ENCODE measurements at places on chromosomes 12 and 14. TPM values are rescaled to one million over a fixed set of nuclear protein-coding genes. Genes with fewer than 3 reads are reported as not detected.

EAPP gene
- 29.8 TPM for total RNA-seq

SSTR1 gene
- not detected for total RNA-seq

GRCh38 chr12:51905471-51906429 lies 1.6 kb upstream of the ACVRL1 start:
- H3K4me3 ChIP-seq = no peak overlapping the region
- H3K36me3 ChIP-seq = no peaks in the 10 kb centered on the region
- no peak overlapping the region for H3K27ac ChIP-seq
- H3K4me1 ChIP-seq = no peaks in the 10 kb centered on the region
- DNase-seq = no peak
- peaks cover 32% of the 10 kb centered on the region for H3K27me3 ChIP-seq

MEG3 gene
- not detected for total RNA-seq

FSCB gene
- total RNA-seq = not detected

DNA sequence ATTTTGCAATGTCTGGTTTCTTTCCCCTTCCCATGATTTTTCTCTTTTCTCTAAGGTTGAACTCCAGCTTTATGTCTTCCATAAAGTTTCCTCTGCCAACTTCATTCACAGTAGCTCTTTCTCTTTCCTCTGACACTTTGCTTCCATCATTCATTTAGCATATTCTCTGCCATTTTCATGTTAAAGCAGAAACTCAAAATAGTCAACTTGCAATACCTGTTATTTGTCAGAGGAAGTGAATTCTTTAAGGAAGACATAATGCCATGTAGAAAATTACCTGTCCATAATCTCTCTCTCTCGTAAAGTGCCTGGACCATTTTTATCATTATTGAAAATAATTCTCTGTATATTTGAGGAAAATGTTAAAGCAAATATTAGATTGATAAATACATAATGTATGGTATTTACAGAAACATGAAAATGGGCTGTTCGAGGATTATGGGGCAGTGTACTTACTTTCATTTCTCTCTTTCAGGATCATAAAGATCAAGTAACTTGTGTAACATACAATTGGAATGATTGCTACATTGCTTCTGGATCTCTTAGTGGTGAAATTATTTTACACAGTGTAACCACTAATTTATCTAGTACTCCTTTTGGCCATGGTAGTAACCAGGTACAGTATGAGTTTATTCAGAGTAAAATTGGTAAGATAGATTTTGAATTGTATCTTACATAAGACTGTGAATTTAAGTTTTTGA lies 12.6 kb downstream of the NEDD1 start:
- no peak overlapping the region for H3K4me3 ChIP-seq
- no peak for DNase-seq
- no peaks in the 10 kb centered on the region for H3K27me3 ChIP-seq
- H3K4me1 ChIP-seq = peaks cover 5% of the 10 kb centered on the region

DNA sequence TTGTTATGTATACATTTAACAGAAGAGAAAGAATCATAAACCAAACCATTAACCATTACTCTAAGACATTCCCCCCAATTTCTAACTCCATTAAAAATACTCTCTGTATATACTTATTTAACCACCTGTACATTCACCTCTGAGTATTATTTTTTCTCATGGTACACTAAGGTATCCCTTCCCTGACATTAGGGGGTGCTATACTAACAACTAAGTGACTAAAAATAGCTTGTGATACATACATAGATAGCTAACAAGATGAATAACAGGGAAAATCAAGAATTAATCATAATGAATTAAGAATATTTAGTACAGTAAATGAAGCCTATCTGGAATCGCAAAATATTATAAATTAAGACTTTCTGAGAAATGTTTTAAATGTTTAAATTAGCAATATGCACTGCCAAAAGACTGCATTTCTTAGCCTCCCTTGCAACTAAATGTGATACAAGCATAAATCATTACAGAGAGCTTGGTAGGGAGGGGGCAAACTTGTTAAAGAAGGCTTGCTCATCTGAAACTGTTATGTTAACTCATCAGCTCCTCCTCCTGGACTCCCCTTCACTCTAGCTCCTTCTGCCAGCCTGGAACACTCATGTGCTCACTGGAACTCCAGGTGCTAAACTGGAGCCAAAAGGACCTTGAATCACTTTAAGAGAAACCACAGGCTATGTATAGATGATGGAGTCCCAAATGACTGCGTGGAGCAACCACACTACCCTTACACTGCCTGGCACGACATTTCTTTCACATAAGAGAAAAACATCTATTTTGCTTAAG lies 14.9 kb downstream of the C2CD5 start:
- DNase-seq = no peak
- no peak overlapping the region for H3K27ac ChIP-seq
- no peak overlapping the region for H3K4me3 ChIP-seq
- H3K36me3 ChIP-seq = peaks cover 42% of the 10 kb centered on the region
- H3K4me1 ChIP-seq = peaks cover 12% of the 10 kb centered on the region
- H3K27me3 ChIP-seq = no peaks in the 10 kb centered on the region

PTCSC3 gene
- not detected for total RNA-seq

GRCh38 chr14:89304972-89305703 lies 111.9 kb downstream of the FOXN3 start:
- no peak overlapping the region for H3K4me3 ChIP-seq
- no peak for DNase-seq
- no peaks in the 10 kb centered on the region for H3K27me3 ChIP-seq
- peaks cover 11% of the 10 kb centered on the region for H3K36me3 ChIP-seq

NPAS3 gene
- total RNA-seq = not detected

RAD51B gene
- 55.5 TPM for total RNA-seq

- peaks cover 5% of the 10 kb centered on the region for H3K27me3 ChIP-seq
- no peaks in the 10 kb centered on the region for H3K36me3 ChIP-seq
- DNase-seq = no peak
- H3K4me3 ChIP-seq = no peak overlapping the region
- no peak overlapping the region for H3K27ac ChIP-seq
- H3K4me1 ChIP-seq = peaks cover 8% of the 10 kb centered on the region
Measured at GRCh38 chr14:68473794-68474193, 319.1 kb downstream of the ZFP36L1 start.

DNA sequence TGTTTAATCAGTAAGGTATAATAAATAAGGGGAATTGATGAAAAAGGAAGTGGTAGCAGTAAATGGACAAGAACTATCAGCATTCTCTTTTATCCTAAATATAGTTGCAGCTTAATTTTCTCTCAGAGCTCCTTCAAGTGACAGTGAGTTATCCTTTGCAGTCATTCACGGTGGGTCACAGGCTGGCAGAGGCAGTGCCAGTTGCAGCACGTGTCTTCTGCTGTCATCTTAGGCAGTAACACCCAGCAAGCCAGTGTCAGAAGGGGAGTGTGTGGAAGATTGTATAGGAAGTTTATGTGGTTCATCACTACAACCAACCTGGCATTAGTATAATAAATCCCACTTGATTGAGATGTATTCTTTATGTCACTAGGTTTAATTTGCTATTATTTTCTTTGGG lies 170.0 kb downstream of the CCDC91 start:
- no peaks in the 10 kb centered on the region for H3K27me3 ChIP-seq
- DNase-seq = no peak
- H3K4me1 ChIP-seq = peaks cover 2% of the 10 kb centered on the region
- peaks cover 7% of the 10 kb centered on the region for H3K36me3 ChIP-seq
- no peak overlapping the region for H3K4me3 ChIP-seq

DNA sequence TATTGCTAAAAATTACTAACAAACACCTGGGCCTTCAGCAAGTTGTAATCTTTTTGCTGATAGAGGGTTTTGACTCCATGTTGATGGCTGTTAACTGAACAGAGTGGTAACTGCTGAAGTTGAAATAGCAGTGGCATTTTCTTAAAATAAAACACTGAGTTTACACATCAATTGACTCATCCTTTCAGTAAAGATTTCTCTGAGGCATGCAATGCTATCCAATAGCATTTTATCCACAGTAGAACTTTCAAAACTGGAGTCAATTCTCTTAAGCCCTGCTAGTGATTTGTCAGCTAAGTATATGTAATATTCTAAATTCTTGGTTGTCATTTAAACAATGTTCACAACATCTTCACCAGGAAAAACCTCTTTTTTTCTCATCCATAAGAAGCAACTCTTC lies 59.5 kb downstream of the CMAS start:
- no peak for DNase-seq

DNA sequence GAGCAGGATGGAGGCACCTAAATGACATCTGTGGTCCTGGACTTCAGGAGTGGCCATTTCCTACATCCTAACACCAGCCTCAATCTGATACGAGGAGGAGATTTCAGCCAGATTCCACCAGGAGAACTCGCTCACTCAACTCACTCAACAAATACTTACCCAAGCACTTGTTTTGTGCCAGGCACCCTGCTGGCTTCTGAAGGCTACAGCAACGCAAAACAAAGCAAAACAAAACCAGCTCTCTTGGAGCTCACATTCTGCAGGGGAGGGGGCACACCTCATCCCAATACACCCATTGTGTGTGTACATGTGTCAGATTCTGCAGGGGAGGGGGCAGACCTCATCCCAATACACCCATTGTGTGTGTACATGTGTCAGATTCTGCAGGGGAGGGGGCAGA lies 144.8 kb downstream of the PIWIL1 start:
- no peaks in the 10 kb centered on the region for H3K27me3 ChIP-seq
- no peaks in the 10 kb centered on the region for H3K4me1 ChIP-seq
- no peak overlapping the region for H3K27ac ChIP-seq

DNA sequence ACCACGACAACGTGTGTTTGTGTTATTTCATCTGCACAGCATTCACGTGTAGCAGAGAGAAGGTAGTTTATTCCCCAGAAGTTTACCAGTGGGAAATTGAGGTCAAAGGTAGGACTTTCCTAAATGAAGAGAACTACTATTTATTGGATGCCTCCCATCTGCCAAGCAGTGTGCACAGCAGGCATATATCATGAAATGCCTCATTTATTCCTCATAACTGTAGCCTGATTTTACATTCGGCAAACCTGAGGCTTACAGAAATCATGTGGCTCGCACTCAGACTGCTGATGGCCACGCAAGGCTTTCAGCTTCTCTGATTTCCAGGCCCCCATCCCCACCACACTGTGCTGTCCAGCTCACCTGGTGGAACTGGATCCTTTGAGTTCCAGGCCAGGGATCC lies 33.5 kb downstream of the NTF3 start:
- H3K27me3 ChIP-seq = no peaks in the 10 kb centered on the region
- H3K36me3 ChIP-seq = no peaks in the 10 kb centered on the region
- H3K4me1 ChIP-seq = no peaks in the 10 kb centered on the region
- no peak overlapping the region for H3K4me3 ChIP-seq

DNA sequence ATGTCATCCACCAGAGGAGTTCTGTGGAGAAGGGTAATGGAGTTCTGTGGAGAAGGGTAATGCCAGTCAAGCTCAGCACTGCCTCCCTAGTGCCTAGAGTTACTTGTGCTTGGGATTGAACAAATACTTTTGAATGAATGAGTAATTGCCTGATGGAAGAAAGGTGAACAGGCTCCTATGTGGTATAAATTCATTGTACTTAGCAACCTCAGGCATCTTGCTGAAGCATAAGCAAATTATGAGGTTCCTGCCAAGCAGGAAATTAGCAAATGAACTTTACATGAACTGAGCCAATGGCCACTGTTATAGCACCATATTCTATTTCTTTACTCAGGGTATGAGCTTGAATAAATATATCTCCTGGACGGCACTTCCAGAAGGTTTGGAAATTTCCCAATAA lies 1047.2 kb downstream of the SLC6A15 start:
- no peaks in the 10 kb centered on the region for H3K36me3 ChIP-seq
- no peak overlapping the region for H3K4me3 ChIP-seq
- H3K4me1 ChIP-seq = no peaks in the 10 kb centered on the region

- no peaks in the 10 kb centered on the region for H3K4me1 ChIP-seq
- no peak overlapping the region for H3K4me3 ChIP-seq
- H3K27ac ChIP-seq = no peak overlapping the region
- no peak for DNase-seq
- H3K36me3 ChIP-seq = peaks cover 2% of the 10 kb centered on the region
Measured at GRCh38 chr14:97554597-97554996, 757.4 kb downstream of the VRK1 start.

ADGRD1 gene
- total RNA-seq = 0.23 TPM

PIANP gene
- not detected for total RNA-seq

DNA sequence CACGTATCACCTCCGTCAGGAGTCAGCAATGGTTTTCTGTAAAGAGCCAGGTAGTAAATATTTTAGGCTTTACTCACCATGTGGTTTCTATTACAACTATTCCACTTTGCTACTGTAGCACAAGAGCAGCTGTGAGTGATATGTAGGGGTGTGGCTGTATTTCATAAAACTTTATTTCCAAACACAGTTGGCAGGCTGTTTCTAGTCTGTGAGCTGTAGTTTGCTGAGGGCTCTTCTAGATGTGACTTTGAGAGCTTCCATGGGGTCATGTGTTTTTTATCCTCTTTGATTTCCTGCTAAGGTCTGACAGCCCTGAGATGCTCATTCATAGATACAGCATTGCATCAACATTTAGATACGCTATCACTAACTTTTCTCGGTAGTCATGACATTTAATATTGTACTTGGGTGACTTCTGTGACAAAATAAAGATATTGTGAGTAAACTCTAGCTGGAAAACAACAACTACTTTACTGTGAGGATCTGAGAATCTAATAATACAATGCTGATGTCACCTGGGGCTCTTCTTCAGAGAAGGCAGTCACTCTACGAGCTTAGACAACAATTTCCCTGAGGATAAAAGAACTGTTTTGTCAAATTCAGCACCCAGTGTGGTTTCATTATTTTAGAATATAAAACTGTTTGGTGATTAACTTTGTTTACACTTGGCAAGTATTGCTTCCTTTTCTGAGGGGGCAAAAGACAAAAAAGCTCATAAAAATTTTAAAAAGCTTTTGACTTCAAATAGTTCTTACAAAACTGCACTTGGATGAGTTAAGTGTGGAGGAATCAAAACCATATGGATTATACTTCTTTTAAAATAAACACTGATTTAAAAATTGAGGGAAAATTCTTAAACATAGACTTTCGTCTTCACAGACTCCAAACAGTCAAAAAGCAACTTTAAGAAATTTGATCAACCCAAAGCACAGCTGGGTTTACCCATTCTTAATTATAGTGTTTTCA lies 231.2 kb upstream of the DCN start:
- H3K4me3 ChIP-seq = no peak overlapping the region
- no peaks in the 10 kb centered on the region for H3K4me1 ChIP-seq
- no peaks in the 10 kb centered on the region for H3K36me3 ChIP-seq
- H3K27ac ChIP-seq = no peak overlapping the region
- H3K27me3 ChIP-seq = peaks cover 2% of the 10 kb centered on the region
- no peak for DNase-seq

TIMELESS gene
- total RNA-seq = 64.1 TPM

- H3K27me3 ChIP-seq = no peaks in the 10 kb centered on the region
- H3K4me1 ChIP-seq = no peaks in the 10 kb centered on the region
- DNase-seq = no peak
- H3K36me3 ChIP-seq = no peaks in the 10 kb centered on the region
Measured at GRCh38 chr12:114190971-114191370, 215.0 kb downstream of the TBX5 start.

GRCh38 chr14:69012256-69012953 lies 33.3 kb upstream of the ACTN1 start:
- DNase-seq = no peak
- H3K27ac ChIP-seq = no peak overlapping the region
- H3K36me3 ChIP-seq = no peaks in the 10 kb centered on the region
- H3K4me3 ChIP-seq = no peak overlapping the region
- H3K4me1 ChIP-seq = peaks cover 7% of the 10 kb centered on the region

Measured in activated CD8-positive, alpha-beta memory T cell treated with anti-CD3 and anti-CD28 coated beads, Interleukin-2, amount 10 ng/mL, durations not matched to agents 7 days and 5 days (primary cell).